Vagina (tissue), 2 donors: ENCODE measurements at places on chromosomes 7 and 10.

DNA sequence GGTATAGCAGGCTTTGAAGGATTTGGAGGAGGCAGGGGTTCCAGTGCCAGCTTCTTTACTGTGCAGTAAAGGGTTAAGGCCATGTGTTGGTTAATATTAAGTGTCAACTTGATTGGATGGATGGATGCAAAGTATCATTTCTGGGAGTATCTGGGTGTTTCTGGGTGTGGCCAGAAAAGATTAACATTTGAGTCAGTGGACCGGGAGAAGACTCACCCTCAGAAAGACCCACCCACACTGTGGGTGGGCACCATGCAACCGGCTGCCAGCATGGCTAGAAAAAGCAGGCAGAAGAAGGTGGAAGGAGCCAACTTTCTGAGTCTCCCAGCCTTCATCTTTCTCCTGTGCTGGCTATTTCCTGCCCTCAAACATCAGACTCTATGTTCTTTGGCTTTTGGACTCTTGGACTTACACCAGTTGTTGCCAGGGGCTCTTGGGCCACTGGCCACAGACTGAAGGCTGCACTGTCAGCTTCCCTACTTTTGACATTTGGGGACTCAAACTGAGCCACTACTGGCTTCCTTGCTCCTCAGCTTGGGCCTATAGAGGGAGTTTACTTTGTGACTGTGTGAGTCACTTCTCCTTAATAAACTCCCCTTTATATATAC is 6.8 kb upstream of the TRUB1 start:
- no peak for DNase-seq

DNA sequence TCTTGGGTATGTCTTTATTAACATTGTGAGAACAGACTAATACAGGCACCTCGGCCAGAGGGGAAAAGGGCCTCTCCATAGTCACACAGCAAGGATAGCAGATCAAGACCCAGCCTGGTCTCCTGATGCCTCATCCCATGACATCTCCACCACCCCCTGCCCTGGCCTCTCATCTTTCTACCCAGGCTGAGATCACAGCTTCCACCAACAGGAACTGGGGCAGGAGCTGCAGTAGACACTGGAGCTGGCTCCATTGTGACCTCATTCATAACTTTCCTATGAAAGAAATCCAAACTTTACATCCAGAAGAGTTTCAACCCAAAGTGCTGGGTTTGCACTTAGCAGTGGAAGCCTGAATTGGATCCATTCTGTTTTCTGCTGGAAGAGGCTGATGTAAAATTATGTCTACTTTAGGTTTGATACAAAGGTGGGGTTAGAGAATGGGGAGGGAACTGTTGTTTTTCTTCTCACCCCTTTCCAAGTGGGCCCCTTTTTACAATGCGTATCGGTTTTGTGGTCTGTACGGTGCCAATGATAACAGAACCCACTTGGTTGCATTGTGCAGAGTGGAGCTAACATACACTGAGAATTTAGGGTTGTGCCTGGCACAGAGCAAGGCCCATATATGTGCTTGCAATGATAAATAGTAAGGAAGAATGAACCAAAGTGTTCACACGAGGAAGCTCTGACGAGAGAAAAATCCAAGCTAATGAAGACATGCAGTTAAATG is 28.6 kb upstream of the INSIG1 start:
- no peak for DNase-seq

GRCh38 chr7:38507384-38507783 is 123.8 kb downstream of the AMPH start:
- DNase-seq: no peak

- DNase-seq: no peak
Measured at GRCh38 chr10:11715815-11716494, 26.2 kb upstream of the ECHDC3 start.

DNA sequence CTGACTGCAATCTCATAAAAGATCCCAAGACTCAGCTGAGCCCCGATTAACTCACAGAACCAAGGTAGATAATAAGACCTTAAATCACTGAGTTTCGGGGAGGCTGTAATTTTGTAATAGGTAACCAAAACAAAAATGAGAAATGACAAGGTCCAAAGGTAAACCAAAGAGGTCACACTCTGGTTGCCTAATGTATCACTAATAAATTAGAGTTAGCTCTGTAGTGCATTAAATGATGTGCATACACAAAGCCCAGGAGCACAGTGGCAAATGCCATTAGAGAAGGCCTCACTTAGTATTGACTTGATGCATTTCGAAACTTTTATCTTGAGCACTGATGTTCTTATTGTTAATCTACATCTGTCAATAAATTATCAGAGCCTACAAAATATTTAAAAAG is 237.7 kb upstream of the CCDC6 start:
- DNase-seq: no peak

DNA sequence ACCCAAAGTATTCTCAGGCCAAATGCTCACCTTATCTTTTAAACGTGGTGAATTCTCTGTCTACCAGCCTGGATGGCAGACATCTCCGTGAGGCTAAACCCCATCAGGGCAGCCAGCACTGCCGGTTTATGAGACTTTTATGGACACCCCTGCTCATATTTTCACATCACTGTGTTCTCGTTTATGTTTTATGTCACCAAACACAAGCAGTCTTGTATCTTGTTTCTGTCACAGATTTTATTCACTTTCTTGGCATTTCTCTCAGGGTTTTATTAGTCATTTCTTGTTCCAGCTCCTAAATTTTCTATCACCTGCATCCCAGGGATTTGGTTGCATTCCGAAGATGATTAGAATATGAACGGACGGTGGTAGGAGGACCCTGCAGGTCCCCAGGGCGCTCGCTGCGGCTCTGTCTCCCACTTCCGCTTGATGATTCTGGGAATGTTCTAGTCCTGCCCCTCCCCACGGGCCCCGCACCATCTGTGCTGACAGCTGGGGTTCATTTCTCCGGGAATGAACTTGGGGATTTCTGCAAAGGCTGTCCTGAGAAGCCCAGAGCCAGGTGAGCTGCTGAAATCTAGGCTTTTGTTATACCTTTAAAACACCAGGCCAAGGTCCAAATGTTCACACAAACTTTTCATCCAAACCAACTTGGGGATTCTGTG is 217.6 kb downstream of the GFRA1 start:
- DNase-seq: no peak

DNA sequence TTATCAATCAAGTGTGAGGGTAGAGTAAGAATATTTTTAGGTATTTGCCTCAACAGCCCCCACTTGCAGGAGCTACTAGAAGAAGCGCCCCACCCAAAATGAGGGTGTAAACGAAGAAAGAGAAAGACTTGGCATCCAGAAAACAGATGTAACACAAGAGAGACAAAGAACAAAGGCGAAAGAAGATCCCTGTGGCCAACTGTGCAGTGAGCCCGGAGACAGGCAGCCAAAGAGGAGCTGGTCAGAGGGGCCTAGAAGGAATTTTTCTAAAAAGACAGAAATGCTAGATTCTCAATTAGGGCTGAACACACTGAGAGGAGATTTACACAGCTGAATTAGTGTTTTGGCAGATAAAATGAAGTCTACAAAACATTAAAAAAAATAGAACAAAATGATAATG is 29.6 kb upstream of the EIF5AL1 start:
- DNase-seq: no peak

DNA sequence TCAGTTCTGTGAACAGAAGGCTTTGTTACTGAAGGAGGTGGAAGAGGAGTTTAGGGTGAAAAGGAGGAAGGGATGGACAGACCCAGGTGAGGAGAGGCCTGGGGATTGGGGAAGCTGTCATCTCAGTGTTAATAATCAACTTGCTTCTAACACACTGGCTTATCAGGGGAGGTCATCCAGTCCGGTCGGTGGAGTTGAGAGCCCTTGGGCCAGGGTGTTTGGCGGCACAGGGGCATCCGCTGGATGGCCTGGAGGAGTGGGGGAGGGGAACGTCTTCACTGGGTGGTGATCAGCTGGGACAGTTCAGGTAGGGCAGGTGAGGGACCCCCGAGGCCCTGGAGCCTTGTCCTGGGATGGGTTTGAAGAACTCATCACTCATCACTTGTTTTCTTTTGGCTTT is 33.9 kb downstream of the SHH start:
- no peak for DNase-seq

DNA sequence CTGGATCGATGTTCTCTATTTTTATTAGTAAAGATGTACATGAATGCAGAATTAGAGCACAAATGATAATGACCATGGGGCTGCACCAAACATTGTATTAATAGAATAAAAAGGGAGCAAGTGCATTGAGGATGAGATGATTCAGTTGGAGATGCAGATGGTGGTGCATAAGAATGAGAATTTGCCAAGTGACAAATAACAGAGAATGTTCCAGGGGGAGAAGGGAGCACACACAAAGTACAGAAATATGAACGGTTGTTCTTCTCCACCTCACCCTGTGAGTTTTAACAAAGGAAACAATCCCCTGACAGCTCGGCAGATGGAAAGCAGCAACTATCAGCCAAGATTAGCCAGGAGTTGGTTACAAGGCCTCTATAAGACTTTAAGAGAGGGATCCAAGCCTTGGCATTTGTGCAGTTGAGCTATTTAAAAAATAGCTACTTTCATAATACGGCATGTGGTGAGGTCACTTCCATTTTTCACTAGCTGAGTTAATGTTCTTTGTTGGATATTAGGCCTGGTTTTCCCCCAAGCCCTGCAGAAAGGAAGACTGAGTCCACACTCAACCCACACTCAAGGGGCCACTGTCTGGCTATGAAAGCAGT is 462.5 kb downstream of the TNS3 start:
- DNase-seq: no peak

DNA sequence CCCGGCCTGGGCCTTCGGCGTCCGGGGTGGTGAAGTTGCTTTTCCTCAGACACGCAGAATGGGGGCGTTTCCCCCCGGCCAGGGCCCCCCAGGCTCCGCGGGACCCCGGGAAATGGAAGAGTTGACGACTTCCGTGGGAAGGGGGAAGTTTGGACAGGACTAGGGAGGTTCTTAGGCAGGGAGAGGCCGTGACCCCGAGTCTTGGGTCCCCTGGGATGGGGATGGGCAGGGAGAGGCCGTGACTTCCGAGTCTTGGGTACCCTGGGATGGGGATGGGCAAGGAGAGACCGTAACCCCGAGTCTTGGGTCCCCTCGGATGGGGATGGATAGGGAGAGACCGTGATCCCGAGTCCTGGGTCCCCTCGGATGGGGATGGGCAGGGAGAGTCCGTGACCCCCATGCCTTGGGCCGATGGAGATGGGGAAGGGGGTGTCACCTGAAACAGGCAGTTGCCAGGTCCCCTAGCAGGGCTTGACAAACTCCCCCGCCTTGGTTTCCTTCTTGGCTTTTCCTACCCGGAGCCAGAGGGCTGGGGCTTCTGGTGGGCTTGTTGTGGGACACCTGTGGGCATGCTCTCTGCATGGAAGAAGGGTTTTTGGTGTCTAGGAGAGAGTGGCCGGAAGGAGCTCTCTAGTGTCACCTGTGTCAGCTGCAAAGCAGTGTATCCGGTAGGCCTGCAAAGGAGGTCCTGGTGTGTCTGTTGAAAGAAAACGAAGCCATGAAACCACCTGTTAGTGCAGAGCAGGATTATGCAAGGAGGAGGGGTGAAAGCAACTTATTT is 1.1 kb downstream of the TRRAP start:
- no peak for DNase-seq

- DNase-seq: peak; percentile 85
Measured at GRCh38 chr7:128206017-128206746, 34.9 kb upstream of the LEP start.
